ENCODE measurements at places on chromosomes 2 and 18. TPM values are rescaled to one million over a fixed set of nuclear protein-coding genes. Genes with fewer than 3 reads are reported as not detected.

The IHH gene
- total RNA-seq, result not detected

The TRABD2A gene
- 30.1 TPM for total RNA-seq

The DHRS9 gene
- total RNA-seq, result 5.4 TPM

The PSMA8 gene
- 1.3 TPM for total RNA-seq

The PLGLB2 gene
- total RNA-seq, result 0.64 TPM

The MALL gene
- 0.31 TPM for total RNA-seq

- DNase-seq, result no peak
Observed at GRCh38 chr2:172969166-172969565, 106.5 kb upstream of the MAP3K20 start.

GRCh38 chr18:36580874-36581750 is 247.7 kb downstream of the TPGS2 start:
- DNase-seq, result no peak

GRCh38 chr2:12759248-12759647 is 42.5 kb downstream of the TRIB2 start:
- DNase-seq, result no peak

GRCh38 chr2:224055101-224055500 is 16.0 kb upstream of the SERPINE2 start:
- DNase-seq, result no peak

DNA sequence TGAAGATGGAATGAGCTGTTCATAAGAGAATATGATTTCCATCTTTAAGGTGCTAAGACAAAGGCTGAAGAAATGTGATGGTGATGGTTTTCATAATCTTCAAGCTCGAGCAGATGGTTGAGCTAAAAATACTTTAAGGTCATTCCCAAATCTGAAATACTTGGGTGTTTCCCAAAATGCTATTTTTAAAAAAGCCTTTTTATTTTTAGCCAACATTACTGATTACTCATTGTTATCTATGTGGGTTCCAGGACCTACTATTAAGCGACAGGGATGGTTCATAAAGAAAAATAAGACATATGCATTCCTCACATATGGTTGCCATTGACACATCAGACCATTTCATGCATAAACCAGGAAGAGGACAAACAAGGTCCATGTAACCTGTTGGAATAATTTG is 298.5 kb downstream of the PLCL1 start:
- DNase-seq, result no peak

- DNase-seq, result no peak
Observed at GRCh38 chr2:231201475-231201814, 3.0 kb downstream of the ARMC9 start.

GRCh38 chr2:188294352-188294926 is 2.8 kb downstream of the GULP1 start:
- no peak for DNase-seq

GRCh38 chr2:7045601-7046590 is 128.7 kb downstream of the RNF144A start:
- no peak for DNase-seq

All from activated CD4-positive, alpha-beta memory T cell treated with anti-CD3 and anti-CD28 coated beads for 36 hours (primary cell).